ENCODE measurements at places on chromosomes 1 and 21. TPM values are rescaled to one million over a fixed set of nuclear protein-coding genes. Genes with fewer than 3 reads are reported as not detected.

DNA sequence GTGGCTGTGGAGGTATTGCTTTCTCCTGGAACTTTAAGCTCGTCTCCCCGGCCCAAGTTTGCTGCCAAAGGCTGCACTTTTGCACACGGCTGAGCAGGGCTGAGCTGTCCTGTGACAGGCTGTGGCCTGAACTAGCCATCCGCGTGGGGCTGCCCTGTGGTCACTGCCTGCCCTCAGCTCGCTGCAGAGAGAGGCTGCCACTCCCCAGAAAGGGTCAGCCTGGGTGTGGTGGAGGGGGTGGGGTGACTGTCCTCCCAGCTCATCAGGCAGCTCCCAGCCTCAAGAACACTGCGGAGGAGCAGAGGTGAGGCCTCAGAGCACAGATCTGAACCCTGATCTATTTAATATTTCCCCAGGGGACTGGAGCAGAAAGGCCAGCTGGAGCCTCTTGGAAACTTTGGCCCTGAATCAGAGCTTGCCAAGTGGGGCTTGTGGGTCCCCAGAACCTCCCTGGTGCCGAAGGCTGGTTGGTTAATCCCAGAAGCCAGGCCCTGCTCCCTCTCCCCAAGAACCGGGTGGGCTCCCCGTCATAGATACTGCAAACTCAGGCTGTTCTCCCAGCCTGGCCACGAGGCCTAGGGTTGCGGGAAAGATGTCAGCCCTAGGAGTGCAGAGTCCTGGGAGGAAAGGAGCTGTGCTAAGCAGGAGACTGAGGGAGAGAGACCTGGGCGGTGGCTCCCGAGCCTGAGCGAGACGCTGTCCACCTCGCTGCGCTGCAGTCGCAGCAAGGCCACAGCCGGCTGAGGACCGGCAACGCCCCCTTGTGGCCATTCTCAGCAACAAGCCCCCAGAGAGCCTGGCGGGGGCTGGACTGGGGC, 125.1 kb upstream of the IPO9 start:
- peak; percentile 88 for DNase-seq

Gene BATF3
- 3.9 TPM for total RNA-seq

- no peak for DNase-seq
Observed at GRCh38 chr1:230950404-230950803, 28.3 kb downstream of the TTC13 start.

DNA sequence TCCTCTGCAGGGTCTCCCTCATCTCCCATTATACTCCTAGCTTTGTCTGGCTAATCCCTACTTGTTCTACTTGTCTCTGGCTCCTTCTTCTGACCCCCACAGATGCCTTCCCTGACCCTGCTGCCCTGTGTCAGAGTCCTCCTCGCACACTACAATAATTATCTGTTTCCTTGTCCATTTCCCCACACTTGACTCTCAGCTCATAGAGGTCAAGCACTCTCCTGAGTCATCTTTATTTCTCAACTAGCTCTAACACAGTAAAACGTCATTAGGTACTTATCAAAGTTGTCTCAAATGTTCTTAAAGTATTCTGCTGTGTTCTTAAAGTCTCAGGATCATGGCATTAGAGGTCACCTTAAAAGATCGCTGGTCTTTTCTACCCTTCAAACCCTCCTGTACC, 47.1 kb downstream of the C8A start:
- peak; percentile 48 for DNase-seq

Gene CELA2B
- not detected for total RNA-seq

GRCh38 chr21:14767192-14767852, 221.2 kb upstream of the SAMSN1 start:
- DNase-seq = no peak

DNA sequence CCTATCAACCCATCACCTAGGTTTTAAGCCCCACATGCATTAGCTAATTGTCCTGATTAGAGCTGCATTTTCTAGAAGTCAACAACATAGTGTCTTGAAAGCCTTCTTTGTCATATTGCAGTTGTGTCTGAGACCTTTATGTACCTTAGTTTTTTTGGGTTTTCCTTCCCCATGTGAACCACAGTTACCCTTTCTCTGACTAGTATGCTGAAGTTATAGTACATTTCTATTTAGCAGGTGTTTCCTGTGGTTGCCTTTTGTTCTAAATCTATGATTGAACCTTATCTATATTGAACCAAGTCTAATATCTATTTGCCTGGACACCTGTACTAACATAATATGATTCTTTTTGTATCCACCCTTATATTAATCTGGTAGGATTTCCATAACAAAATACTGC, 135.6 kb downstream of the ST6GALNAC3 start:
- no peak for DNase-seq

- DNase-seq = peak; percentile 45
Observed at GRCh38 chr1:204151552-204152309, at the start of gene ETNK2. TSS of gene ETNK2 (minus strand) at chr1:204152044. CDS start at chr1:204151852, 192 bp downstream.

All from fibroblast of villous mesenchyme (primary cell).